ENCODE measurements at places on chromosomes 16 and 17.

- no peak for DNase-seq
Observed at GRCh38 chr16:54633943-54634362, 296.7 kb upstream of the IRX5 start.

DNA sequence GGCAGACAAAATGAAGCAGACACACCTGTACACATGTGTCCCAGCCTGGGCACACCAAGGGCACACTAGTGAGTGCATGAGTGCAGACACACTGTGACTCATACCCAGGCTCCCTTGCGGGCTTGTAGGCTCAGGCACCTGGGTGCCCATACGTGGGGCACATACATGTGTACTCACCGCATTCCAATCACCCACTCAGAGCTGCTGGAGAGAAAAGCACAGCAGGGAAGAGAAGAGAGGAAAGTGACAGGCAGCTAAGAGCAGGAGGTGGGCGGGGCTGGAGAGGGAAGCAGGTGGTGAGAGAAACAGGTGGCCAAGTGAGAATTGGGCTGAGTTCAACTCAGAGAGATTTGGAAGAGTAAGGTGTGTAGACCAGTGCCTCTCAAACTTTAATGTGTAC lies 54.0 kb downstream of the TMEM132E start:
- no peak for DNase-seq

DNA sequence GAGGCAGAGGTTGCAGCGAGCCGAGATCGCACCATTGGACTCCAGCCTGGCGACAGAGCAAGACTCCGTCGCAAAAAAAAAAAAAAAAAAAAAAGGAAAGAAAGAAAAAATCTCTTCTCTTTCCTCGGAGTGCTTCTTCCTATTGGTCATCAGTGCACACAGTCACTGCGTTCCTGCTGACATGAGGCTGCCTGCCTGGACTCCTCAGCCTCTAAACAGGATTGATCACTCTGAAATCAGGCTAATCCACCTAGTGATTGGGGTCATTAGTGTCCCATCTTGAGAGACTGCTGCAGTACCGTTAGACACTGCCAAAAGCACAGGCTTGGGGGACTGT lies 30.8 kb downstream of the PLCD3 start:
- DNase-seq: no peak

DNA sequence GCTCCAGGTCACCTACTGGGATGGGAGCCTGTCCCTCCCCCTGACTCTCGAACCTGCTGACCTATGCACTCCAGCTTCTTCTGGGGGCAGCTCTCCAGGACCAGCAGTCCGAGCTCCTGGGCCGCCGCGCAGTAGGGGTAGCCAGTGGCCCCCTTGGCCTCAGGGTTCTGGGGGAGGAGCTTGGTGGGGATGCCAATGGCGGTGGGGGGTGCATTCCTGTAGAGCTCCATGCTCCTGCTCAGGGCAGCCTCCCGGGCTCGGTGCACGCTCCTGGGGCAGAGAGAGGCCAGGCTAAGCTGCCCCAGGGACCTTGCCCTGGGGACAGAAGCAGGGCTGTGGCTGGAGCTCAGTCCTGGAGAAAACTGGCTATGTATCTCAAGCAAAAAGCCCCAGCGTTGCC lies 7.7 kb upstream of the SPATA2L start:
- DNase-seq: no peak

DNA sequence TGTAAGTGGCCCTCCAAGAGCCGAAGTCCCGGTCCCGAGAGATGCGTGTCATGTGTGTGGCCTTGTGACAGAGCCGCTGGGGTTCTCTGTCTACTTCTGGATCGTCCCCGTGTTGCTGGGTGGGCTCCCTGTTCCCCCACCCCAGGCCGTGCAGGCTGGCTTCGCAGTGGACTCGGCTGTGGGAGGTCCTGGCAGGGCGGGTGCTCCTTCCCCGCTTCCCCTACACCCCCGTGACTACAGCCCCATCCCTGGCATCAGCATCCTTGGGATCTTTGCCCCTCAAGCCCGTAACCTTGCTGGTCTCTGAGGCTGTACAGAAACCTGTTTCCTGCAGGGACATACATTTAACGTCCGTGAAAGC lies 136.3 kb downstream of the BANP start:
- DNase-seq: no peak
